CD4-positive, CD25-positive, alpha-beta regulatory T cell (primary cell): ENCODE measurements at places on chromosomes 13 and 19.
A peak's percentile ranks its signal among the peaks of the same experiment; 100 is the strongest.

DNA sequence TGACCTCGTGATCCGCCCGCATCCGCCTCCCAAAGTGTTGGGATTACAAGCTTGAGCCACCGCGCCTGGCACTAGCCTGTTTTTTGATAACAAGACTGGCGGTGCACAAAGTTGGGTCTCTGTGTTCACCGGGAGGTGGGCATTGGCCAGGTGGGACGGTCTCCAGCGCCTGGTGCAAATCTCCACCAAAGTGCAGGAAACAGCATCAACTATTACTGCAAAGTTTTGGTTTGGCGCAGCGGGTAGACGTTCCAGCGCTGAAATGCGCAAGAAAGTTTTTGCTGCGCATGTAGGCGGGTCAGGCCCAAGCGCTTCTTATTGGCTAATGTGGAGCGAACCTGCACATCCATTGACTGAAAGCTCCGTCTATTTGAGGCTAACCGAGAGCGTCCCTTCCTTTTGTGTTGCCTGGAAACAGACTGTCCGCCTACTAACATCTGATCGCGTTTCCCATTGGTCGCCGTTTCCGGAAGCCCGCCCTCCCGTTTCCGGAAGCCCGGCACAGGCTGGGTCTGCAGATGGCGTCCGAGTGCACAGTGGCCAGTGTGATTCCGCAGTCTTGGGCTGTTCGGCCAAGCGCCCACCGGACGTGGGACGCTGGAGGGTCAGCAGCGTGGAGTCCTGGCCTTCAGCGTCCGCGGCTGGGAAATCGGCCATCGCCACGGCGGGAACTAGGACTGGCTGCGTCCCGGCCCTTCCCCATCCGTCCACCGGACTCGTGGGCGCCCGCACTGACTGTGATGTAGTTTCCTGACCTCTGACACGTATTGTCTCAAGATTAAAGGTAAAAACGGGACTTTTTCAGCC, 53.3 kb upstream of the ZNF527 start:
- DNase-seq = peak; percentile 98

GRCh38 chr19:11483366-11484111, 2.7 kb upstream of the ELAVL3 start:
- no peak for DNase-seq

GRCh38 chr13:100274942-100275506, 186.1 kb downstream of the PCCA start:
- no peak for DNase-seq

DNA sequence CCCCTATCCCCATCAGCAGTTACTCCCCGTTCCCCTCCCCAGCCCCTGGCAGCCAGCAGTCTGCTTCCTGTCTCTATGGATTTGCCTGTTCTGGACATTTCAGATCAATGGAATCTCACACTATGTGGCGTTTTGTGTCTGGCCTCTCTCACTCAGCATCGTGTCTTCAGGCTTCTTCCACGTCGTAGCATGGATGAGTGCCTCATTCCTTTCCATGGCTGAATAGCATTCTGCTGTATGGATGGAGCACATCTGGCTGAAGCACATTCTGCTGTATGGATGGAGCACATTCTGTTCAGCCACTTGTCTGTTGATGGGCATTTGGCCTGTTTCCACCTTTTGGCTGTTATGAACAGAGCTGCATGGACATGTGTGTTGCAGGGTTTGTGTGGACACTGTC, 29.5 kb downstream of the CRTC1 start:
- DNase-seq = no peak

GRCh38 chr19:49217382-49217781, 59.8 kb downstream of the TRPM4 start:
- no peak for DNase-seq

DNA sequence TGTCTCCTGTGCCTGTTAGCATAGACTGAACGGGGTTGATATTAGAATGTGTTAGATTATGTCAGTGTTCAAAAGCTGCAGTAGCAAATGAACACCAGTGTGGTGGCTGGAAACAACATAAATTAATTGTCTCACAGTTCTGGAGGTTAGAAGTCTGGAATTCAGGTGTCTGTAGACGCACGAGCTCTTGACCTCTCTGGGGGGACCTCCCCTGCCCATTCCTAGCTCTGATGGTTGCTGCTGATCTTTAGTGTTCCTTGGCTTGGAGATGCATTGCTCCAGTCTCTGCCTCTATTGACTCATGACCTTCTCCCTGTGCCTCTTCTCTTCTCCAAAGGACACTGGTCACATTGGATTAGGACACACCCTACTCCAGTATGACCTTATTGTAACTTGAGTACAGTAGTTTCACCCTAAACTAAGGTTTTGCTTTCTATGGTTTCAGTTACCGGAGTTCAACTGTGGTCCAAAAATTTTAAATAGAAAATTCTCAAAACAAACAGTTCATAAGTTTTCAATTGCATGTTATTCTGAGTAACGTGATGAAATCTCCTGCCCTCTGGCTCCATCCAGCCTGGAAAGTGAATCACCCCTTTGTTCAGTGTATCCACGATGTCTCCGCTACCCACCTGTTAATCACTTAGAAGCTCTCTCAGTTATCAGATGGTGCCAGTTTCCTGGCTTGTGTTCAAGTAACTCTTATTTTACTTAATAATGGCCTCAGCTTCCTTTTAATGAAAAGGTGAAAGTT, 273.2 kb downstream of the MYO16 start:
- DNase-seq = no peak

DNA sequence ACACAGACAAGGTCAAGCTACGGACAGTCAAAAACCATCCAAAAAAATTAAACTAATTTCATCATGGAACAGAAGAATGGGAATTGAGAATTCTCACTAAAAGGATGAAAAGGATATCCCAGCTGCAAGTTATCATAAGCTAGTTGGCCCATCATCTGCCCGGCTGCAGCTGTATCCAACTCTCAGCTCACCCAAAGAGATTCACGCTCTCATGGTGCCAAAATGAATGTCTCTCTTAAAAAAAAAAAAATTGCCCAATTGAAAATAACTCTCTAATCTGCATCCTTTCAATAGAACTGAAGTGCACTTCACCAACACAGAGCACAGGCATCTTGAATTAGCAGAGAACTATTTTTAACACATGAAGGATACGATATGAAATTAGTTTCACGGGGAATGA, 20.0 kb downstream of the ENOX1 start:
- DNase-seq = no peak

- DNase-seq = no peak
These were observed 39.4 kb downstream of the ADPRHL1 start for GRCh38 chr13:113413898-113414282.

GRCh38 chr19:35170359-35171061, 16.0 kb downstream of the FXYD5 start:
- DNase-seq = no peak

GRCh38 chr13:49877629-49878218, 58.4 kb downstream of the SPRYD7 start:
- no peak for DNase-seq

- no peak for DNase-seq
These were observed 825.2 kb downstream of the SLITRK1 start for GRCh38 chr13:83057119-83057518.

- DNase-seq = no peak
These were observed 557.0 kb downstream of the FGF9 start for GRCh38 chr13:22227895-22228294.

DNA sequence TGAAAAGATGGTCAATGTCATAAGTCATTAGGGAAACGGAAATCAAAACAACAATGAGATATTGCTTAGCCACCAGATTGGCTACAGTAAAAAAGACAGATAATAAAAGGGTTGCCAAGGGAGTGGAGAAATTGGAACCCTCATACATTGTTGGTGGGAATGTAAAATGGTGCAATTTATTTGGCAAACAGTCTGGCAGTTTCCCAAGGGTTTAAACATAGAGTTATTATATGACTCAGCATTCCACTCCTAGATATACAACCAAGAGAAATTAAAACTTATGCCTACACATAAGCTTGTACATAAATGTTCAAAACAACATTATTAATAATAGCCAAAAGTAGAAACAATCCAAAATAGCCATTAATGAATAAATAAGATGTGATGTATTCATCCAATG, 9.9 kb upstream of the ZNF227 start:
- DNase-seq = no peak

- DNase-seq = no peak
These were observed 168.3 kb downstream of the COL4A1 start for GRCh38 chr13:110138700-110139036.

- no peak for DNase-seq
These were observed 44.9 kb upstream of the PEG3 start for GRCh38 chr19:56885173-56885985.
